ENCODE measurements at places on chromosomes 16 and 17.
A peak's percentile ranks its signal among the peaks of the same experiment; 100 is the strongest.

- no peak for DNase-seq
These were observed 14.7 kb downstream of the GSPT1 start for GRCh38 chr16:11901091-11901490.

- DNase-seq = no peak
These were observed 620.7 kb downstream of the RBFOX1 start for GRCh38 chr16:7953360-7953759.

GRCh38 chr17:40327735-40328385 lies 18.9 kb downstream of the RARA start:
- DNase-seq = no peak

- DNase-seq = no peak
These were observed 24.8 kb upstream of the ERN1 start for GRCh38 chr17:64154717-64155116.

- peak; percentile 61 for DNase-seq
These were observed 148.5 kb upstream of the WSCD1 start for GRCh38 chr17:5921512-5922282.

DNA sequence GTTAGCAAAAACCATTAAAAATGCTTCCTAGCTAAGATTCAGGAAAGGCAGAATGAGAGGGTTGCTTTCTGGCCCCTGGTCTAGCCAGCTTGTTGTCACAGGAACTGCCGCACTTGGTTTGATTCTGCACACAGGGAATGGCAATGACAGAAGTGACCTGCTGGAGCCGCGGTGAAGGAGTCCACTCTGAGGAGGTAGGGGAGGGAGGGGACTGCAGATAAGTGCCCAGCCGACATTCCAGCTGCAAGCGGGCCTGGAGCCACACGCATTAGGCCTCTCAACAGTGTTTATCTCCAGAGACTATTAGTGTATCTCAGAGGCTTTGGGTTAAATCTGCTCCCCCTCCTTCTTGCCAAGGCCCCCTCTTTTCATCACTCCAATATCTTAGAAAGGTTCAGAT lies 38.6 kb downstream of the CDRT15 start:
- DNase-seq = no peak

DNA sequence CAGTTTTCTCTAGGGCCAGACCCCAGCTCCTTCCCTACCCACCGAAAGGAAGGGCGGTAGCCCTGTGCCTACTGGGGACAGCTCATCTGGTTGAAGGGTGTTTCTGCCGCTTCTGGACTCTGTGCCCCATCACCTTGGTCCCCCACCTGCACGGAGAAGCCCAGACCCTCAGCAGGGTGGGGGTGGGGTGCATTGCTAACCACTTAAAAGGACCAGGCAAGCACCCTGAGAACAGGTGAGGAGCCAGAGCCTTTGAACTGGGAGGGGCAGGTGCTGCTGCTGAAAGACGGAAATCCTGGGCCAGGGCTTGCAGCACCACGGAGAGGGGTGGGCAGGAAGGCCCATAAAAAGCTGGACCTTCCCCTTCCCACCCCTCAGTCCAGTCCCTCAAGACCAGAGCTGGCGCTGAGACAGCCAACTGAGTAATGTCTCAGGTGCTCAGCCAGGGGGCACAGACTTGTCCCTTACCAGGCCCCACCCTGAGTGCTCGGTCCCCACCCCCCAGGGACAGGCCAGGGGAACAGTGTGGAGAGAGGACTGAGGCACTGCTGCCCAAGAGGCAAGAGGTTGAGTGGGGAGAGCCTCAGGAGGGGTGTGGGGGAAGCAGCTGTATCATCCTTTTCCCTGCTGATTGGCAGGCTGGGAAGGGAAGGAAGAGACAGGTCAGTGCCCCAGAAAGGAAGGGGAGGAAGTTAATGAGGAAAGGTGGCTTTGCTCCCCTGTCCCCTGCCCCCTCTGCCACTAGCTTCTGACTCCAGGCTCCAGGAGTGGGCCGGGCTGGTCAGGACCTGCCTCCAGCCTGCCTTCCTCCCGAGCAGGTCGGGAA lies 10.9 kb upstream of the SP2 start:
- no peak for DNase-seq

- peak; percentile 93 for DNase-seq
These were observed at the start of gene METRN for GRCh38 chr16:714558-715476. Gene METRN, plus strand, starts transcription at chr16:715118. Its CDS starts 172 bp downstream, at chr16:715290.

DNA sequence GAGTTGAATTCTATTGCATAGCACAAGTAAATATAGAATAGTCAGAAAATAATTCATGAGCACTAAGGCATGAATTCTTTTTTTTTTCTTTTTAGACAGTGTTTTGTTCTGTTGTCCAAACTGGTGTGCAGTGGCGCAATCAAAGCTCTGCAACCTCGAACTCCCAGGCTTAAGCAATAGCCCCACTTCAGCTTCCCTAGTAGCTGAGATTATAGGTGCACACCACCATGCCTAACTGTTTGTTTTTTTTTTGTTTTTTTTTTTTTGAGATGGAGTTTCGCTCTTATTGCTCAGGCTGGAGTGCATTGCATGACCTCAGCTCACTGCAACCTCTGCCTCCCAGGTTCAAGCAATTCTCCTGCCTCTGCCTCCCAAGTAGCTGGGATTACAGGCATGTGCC lies 16.6 kb downstream of the TUBD1 start:
- DNase-seq = no peak

- no peak for DNase-seq
These were observed 96.2 kb downstream of the BANP start for GRCh38 chr16:88047462-88047861.

DNA sequence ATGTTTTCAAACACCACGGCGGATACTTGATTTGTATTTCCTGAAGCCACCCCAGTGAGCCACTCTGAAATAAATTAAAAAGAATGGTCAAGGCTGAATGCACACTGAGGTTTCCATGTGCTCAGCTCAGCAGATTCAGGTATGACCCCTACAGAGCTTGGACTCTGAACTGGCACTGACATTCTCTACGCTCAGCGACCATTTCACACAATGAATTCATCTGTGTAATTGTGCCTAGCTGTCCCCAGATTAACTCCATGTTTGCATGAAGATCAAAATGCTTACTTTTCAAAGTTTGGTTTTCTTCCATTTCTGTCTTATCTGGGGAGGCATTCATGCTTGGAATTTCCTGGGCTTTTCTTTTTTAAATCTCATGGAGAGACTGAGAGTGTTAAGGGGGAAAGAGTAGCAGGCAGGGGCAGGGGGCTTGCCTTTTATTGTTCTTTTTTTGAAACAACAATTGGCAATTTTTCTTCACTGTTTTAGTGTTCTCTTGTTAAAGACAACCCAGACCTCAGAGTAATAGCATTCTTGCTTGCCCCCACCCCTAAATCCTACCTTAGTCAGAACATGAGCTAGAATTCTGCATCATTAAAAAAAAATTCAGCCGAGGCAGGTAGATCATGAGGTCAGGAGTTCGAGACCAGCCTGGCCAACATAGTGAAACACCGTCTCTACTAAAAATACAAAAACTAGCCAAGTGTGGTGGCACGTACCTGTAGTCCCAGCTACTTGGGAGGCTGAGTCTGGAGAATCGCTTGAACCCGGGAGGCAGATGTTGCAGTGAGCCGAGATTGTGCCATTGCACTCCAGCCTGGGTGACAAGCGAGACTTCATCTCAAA lies 85.5 kb upstream of the HNF1B start:
- DNase-seq = no peak

GRCh38 chr17:61249649-61250299 lies 149.9 kb upstream of the TBX2 start:
- no peak for DNase-seq

GRCh38 chr17:21167303-21167702 lies 40.5 kb downstream of the DHRS7B start:
- no peak for DNase-seq

DNA sequence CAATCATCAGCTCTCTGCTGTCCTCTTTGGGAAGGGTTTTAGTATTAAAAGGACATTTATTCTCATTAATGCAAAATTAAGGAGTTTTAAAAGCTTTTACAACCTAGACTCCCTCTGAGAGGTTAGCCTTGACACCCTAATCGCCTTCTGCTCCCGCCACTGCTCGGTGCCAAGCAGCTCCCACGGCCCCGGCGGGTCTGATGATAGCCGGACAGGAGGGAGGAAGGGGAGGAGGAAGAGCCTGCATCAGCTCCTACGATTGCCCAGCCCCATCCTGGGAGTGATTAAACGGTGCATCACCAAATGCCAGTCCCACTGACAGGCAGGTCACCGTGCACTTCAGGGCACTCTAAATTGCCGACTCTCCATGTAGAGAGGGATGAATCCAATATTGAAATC lies 8.3 kb downstream of the SHPK start:
- no peak for DNase-seq

GRCh38 chr16:81790277-81790676 lies 11.2 kb downstream of the PLCG2 start:
- no peak for DNase-seq

DNA sequence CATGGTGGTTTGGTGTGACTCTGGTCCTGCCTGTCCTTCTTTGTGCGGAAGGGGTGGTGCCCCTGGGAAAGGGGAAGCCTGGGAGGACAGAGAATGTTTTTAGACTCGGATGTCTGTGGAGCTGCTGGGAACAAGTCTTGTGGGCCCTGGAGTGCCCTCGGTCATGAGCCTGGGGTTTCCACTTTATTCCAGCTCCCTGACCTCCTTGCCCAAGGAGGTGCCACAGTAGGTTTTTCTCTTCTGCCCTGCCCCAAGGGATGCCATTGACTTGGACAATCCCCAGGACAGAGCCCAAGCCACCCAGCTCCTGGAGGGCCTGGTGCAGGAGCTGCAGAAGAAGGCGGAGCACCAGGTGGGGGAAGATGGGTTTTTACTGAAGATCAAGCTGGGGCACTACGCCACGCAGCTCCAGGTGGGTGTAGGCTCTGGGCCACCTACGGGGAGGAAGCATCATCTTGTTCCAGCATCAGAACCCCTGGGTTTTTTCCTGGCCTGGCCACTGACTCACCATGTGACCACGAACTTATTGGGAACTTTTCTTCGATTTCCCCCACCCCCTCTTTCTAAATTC lies 1.4 kb downstream of the STAT5A start:
- DNase-seq = no peak

- DNase-seq = no peak
These were observed 10.2 kb upstream of the NFATC3 start for GRCh38 chr16:68074850-68075555.

- DNase-seq = no peak
These were observed 65.1 kb upstream of the HAS3 start for GRCh38 chr16:69040144-69040909.

DNA sequence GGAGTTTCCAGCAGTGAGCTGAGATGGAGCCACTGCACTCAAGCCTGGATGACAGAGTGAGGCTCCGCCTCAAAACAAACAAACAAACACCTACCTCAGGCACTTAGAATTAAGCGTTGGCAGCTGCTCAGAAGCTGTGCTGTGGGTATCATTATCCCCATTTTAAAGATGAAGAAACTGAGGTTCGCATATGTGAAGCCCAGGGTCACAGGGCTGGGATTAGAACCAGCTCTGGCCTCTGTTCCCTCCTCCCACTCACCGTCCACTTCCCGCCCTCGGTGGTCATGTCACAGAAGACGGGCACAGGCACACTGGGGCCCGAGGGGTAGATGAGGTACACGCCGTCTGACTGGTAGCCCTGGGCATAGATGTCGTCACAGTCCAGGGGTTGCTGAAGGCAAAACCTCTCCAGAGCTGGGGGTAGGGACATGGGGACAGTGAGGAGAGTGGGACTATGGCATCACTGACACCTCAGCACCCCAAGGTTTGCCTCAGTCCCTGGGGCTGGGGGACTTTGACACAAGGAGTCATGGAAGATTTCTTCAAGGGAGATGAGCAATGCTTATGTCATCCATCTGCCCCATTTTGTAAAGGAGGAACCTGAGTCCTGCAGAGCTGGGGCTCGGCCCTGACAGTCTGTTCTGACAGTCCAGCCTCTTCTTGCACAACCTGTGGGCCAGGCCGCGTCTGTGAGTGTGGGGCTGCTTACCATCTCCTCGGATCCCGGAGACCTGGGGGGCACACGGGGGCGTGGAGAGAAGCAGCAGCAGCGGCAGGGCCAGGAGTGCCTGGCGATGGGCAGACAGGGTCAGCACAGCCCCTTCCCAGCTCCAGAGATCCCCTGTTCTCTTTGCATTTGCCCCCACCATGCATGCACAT lies 700 bp downstream of the MFAP4 start:
- DNase-seq = peak; percentile 94

- DNase-seq = no peak
These were observed 5.6 kb upstream of the THUMPD1 start for GRCh38 chr16:20747030-20747816.

DNA sequence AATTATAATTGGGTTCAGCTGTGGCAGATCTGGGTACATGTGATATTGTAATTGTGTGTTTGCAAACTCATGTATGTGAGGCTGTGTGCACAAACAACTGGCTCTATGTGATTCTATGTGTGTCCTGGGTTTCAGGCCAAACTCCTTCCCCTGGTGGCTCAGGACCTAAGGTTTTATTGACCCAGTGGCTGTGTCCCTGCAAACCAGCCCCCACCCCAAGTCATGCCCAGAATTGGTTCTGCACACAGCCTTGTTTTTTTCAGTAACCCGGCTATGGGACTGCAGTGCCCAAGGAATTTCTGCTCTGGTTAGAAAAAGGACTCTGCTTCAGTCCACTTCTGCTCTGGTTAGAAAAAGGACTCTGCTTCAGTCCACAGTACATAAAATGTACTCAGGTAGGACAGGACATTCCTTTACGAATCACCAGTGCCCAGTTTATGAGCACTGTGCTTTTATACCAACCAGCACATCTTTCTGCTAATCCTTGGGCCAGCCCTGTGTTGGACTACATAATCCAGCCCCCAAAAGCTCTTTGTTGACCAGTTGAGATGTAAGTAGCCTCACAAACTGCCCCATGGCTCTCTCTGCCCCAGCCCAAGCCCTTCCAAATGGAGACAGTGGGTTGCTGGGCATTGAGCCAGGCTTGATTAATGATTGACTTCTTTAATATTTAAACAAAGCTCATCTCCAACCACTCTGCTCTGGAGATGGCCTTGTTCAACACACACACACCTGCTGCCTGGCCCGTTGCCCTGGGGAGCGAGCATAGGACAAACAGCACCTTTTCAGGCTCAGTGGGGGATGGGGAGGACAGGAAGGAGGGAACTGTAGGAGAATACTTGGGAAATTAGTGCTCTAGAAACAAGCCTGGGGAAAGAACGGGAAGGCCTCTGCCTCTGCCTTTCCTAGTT lies 2.9 kb upstream of the KCNH6 start:
- DNase-seq = no peak

- no peak for DNase-seq
These were observed 44.1 kb downstream of the PRKCB start for GRCh38 chr16:23879735-23880373.

- DNase-seq = peak; percentile 93
These were observed at the start of gene DCTPP1 for GRCh38 chr16:30429678-30430427. Gene DCTPP1, minus strand, starts transcription at chr16:30430030. Its CDS starts 50 bp downstream, at chr16:30429980.

- no peak for DNase-seq
These were observed 10.2 kb downstream of the RANBP10 start for GRCh38 chr16:67796099-67796718.

GRCh38 chr17:42431758-42432161 lies 8.7 kb upstream of the CAVIN1 start:
- DNase-seq = no peak

GRCh38 chr17:67245694-67246402 lies 852 bp upstream of the HELZ start:
- DNase-seq = no peak

DNA sequence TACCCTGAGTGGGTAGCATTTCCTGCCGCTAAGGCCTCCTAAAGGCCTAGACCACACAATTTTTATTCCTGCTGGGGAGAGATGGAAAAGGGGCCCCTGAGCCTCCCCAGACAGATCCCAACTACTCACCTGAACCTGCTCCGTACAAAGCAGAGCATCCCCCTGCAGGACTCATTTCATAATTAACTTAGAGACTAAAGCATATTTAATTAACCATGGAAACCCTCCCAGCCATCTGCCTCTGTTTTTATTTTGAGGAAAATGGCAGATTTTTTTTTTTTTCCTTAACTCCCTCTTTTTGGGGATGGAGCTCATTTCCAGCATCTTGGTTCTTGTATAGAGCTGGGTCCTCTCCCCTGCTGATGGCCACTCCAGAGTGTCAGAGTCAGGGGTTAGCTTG lies 96.5 kb upstream of the CRHR1 start:
- DNase-seq = no peak

Measured in H54 (cell line).